ENCODE measurements at places on chromosomes 2 and 18. TPM values are rescaled to one million over a fixed set of nuclear protein-coding genes. Genes with fewer than 3 reads are reported as not detected.

Gene SOX11
- not detected for polyA plus RNA-seq

Gene MYOM1
- polyA plus RNA-seq, result 2.1 TPM

Gene POTEI
- polyA plus RNA-seq, result not detected

Gene AFF3
- polyA plus RNA-seq, result 0.65 TPM

DNA sequence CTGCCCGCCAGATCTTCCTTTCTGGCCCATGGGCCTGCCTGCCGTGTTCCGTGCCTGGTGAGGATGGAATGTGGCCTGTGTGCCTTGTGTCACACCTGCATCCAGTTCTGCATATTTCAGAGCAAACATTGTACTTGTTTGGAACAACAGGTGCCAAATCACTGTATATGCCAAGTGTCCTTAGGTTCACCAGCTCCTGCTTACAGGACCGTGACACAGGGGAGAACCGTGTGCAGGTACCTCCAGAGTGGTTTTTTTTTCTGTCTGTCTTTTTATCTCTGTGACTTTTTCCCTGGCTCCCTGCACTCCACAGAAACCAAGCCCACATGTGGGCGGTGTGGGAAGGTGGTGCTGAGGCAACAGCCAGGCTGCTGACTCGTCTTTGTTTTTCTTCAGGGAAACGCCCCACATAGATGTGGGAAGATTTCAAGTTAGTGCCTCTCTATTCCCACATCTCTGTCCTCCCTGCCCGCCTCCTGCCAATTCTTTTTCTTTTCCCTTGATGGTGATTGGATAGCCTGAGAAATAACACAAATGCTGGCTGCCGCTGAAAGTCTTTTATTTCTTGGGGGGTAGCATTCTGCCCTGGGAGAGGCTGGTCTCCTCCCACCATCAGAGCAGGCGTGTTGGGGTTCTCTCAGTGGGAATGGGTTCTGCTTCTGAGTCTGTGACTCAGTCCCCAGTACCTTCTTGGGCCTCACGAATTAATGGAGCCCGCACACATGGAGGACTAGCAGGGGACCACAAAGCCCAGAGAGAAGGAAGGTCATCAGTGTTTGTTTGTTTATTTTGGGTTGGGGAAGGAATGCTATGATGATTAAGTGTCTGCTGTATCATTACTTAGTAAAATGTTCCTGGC is 21.4 kb downstream of the GRHL1 start:
- DNase-seq, result no peak

- peak; percentile 43 for DNase-seq
These were observed 50.6 kb downstream of the RAPH1 start for GRCh38 chr2:203484266-203485112.

GRCh38 chr18:68121826-68122225 is 593.1 kb downstream of the TMX3 start:
- no peak for DNase-seq
